ENCODE measurements at places on chromosomes 12 and 14.

GRCh38 chr12:109544955-109545531 lies 28.3 kb downstream of the MMAB start:
- DNase-seq = no peak

- no peak for DNase-seq
These were observed 1.2 kb upstream of the TNFAIP2 start for GRCh38 chr14:103121846-103122584.

DNA sequence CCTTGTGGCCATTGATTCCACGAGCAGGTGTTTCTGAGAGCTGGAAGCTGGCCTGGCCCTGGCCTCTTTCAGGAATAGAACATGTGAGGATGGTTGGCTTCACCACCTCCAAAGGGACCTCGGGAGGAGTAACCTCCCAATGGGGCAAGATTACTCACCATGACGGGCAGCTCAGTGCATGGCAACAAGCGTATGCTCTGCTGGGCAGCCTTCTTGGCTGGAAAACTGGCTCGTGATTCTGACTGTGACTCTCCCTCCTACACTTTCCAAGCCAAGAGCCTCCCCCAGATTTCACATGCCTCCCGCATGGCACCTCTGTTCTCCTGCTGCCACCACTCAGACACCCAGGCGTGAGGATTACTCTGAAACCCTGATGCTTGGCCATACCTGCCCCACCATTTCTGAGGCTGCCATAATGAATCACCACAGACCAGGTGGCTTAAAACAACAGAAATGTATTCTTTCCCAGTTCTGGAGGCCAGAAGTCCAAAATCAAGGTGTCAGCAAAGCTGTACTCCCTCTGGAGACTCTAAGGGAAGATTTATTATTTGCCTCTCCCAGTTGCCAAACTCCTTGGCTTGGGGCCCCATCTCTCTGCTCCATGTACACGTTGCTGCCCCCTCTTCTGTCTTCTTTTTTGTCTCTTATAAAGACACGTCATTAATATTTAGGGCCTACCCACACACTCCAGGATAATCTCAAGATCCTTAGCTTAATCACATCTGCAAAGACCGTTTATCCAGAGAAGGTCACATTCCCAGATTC lies 215.9 kb downstream of the CHST11 start:
- DNase-seq = no peak

DNA sequence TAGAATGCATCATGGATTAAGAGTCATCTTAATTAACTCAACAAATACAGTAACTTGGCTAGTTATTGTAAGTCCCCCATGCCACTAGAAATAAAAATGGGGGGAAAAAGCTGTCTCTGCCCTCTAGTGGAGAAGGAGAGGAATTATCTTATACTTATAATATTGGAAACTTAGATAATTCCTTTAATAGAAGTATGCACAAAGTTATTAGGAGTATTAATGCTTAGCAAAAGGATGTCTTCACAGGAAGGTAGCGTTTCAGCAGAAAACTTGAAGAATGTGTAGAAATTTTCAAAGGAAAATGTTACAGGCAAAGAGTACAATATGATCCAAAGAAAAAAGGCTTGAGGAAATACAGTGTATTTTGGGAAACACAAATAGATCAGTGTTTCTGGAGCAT lies 19.8 kb downstream of the OR5AU1 start:
- DNase-seq = no peak

GRCh38 chr12:7542813-7543212 lies 39.2 kb upstream of the CD163 start:
- no peak for DNase-seq

GRCh38 chr14:74896400-74896799 lies 14.7 kb downstream of the DLST start:
- DNase-seq = no peak

- DNase-seq = no peak
These were observed 12.3 kb downstream of the PRPF40B start for GRCh38 chr12:49635656-49636055.

- DNase-seq = no peak
These were observed 74.7 kb downstream of the GPR65 start for GRCh38 chr14:88079624-88080023.

Data from stimulated activated CD4-positive, alpha-beta T cell treated with anti-CD3 and anti-CD28 coated beads, TNF-alpha, amount 100 ng/mL, for 1 hour (primary cell).